ENCODE measurements at places on chromosomes 5 and 9. TPM values are rescaled to one million over a fixed set of nuclear protein-coding genes. Genes with fewer than 3 reads are reported as not detected.

GRCh38 chr9:92984976-92985375 lies 37.7 kb downstream of the FGD3 start:
- no peak for DNase-seq

DNA sequence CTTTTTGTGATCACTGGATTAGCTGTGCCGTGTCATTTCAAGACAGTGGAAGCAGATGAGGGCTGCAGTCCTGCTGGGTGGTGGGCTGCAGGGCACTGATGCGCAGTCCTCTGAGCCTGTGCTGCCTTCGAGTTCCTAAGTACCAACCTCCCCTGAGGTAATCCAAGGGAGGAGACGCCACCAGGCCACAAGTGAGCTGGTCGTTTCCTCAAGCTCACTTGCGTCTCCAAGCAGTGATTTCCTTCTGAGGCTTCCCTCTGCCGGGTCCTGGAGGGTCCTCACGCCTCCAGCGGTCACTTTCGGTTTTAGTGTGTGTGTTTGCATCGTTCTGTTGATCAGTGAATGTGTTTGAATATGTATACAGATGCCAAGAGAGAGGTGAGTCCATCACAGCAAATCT lies 115.7 kb downstream of the TRIO start:
- DNase-seq, result no peak

GRCh38 chr5:149247726-149248125 lies 23.9 kb upstream of the AFAP1L1 start:
- DNase-seq, result no peak

- DNase-seq, result no peak
These were observed 312.5 kb downstream of the ACTL7B start for GRCh38 chr9:108543251-108543778.

- DNase-seq, result no peak
These were observed 8.9 kb upstream of the STK32A start for GRCh38 chr5:147225938-147226337.

DNA sequence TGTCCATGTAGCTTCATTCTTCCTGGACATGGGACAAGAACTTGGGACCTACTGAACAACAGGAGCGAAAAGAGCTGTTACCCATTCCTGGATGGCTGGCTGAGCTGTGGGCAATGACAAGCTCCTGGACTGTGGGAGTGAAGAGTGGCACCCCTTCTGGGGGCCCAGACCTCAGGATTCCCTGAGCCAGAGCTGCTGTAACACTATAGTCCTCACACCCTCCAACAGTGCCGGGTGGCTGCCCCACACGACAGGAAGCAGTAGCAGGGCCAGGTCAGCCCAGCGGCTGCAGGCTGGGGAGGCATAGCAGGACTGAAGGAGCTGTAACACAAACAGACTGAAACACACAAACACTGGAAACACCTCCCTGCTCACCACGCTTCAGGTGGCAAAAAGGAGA lies 169.7 kb upstream of the IRX2 start:
- DNase-seq, result no peak

GRCh38 chr5:179242676-179243075 lies 102.6 kb downstream of the ADAMTS2 start:
- DNase-seq, result no peak

LCN12 gene
- total RNA-seq, result 0.27 TPM

TBC1D2 gene
- total RNA-seq, result 20.2 TPM

All from myocyte (in vitro differentiated cells).